ENCODE measurements at places on chromosomes 1 and 21.

- DNase-seq, result no peak
Observed at GRCh38 chr21:37983336-37984095, 67.3 kb upstream of the KCNJ6 start.

DNA sequence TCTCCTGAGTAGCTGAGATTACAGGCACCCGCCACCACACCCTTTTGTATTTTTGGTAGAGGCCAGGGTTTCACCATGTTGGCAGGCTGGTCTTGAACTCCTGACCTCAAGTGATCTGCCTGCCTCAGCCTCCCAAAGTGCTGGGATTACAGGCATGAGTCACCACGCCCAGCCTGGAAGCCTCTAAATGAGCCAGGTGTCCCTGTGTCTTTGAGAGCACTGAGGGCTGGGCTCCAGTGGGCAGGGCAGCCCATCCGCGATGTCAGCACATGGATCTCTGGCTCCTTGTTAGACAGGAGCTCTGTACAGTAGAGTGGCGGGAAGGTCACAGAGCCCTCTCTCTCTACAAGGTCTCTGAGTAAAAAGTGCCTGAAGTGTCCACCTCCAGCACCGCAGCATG is 124.3 kb downstream of the PGBD5 start:
- DNase-seq, result no peak

DNA sequence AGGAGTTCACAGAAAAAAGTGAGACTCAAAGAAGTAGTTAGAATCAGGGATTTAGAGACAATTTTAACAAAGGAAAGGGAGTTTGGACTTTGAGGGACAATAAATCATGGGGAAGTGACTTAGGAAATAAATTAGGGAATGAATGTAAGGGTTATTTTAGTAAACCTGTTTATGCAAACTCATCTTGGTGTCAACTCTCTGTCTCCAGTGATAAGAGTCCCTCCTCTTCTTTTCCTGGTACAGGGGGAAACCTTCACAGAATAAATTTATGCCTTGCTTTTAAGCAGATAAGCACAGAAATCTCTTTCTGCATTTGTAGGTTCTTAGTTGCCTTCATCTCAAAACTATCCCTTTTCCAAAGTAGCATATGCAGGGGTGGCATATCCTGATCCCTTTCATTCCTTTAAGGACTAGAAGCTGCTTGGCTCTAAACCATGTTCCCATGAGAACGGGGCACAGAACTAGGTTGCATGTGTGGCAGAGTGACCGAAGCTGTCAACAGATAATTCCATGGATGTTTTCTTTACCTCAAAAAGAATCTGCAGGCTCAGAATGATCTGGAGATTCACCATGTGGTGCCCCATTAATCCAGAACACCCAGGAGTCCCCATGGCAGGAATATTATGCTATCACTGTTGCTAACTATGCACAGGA is 155.4 kb downstream of the ZNF648 start:
- no peak for DNase-seq

GRCh38 chr1:154869351-154870114 is 548 bp downstream of the KCNN3 start:
- DNase-seq, result no peak
